ENCODE measurements at places on chromosomes 12 and 14.

- DNase-seq = no peak
- H3K27ac ChIP-seq = no peak overlapping the region
- H3K4me1 ChIP-seq = peaks cover 5% of the 10 kb centered on the region
- H3K36me3 ChIP-seq = no peaks in the 10 kb centered on the region
Measured at GRCh38 chr12:53056901-53057300, 7.0 kb downstream of the TNS2 start.

GRCh38 chr14:69594846-69595245 lies 16.6 kb upstream of the SUSD6 start:
- no peaks in the 10 kb centered on the region for H3K4me1 ChIP-seq
- DNase-seq = no peak
- no peak overlapping the region for H3K4me3 ChIP-seq
- H3K27me3 ChIP-seq = no peaks in the 10 kb centered on the region

- no peak overlapping the region for H3K4me3 ChIP-seq
- peaks cover 33% of the 10 kb centered on the region for H3K4me1 ChIP-seq
- H3K36me3 ChIP-seq = peaks cover 24% of the 10 kb centered on the region
- H3K27ac ChIP-seq = peak overlapping the region; percentile 70
- no peaks in the 10 kb centered on the region for H3K27me3 ChIP-seq
- DNase-seq = no peak
Measured at GRCh38 chr14:21498540-21499526, 12.3 kb downstream of the METTL3 start.

GRCh38 chr14:30528119-30528518 lies 30.8 kb upstream of the G2E3 start:
- H3K27me3 ChIP-seq = no peaks in the 10 kb centered on the region
- H3K27ac ChIP-seq = no peak overlapping the region
- no peaks in the 10 kb centered on the region for H3K4me1 ChIP-seq
- no peak overlapping the region for H3K4me3 ChIP-seq

DNA sequence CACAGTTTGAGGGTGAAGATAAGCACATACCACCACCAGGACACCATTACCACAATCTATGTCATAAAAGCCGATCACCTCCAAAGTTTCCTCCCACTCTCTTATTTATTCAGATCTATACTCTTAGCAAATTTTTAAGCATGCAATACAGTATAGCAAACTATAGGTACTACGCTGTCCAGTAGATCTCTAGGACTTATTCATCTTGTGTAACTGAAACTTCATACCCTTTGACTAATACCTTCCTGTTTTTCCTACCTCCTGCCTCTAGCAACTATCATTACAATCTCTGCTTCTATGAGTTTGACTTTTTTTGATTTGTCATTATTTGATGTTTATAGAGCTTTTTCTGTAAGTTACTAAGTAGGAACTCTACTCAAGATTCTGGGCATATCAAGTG lies 84.5 kb upstream of the MANSC4 start:
- no peaks in the 10 kb centered on the region for H3K36me3 ChIP-seq
- no peak overlapping the region for H3K4me3 ChIP-seq
- H3K4me1 ChIP-seq = peaks cover 12% of the 10 kb centered on the region
